GM04504 (cell line): ENCODE measurements at places on chromosomes 2 and 18.

- no peak for DNase-seq
Measured at GRCh38 chr2:68309426-68309825, 10.3 kb downstream of the CNRIP1 start.

- no peak for DNase-seq
Measured at GRCh38 chr2:147641651-147642050, 203.2 kb upstream of the ACVR2A start.

GRCh38 chr2:197838579-197838978 lies 34.2 kb downstream of the PLCL1 start:
- no peak for DNase-seq

DNA sequence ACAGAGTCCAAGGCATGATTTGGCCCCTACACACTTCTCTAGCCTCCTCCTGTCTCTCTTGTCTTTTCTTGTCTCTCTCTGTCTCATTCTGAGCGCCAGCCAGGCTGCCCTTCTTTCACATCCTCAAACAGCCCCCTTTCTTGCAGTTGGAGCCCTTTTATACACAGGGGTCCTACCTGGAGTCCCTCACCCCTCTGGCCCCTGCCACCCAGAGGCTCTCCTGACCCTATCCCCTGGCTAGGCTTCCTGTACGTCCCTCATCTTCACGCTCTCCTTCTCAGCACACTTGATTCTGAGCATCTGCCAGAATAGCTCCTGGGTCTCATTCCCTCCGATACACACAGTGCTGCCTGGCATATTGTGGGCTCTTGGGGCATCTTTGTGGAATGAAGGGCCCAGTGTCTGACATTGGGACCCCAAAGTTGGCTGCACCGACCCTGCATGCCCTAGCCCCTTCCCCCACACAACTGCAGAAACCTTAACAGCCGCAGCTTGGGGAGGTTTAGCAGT lies 261.9 kb downstream of the DYSF start:
- no peak for DNase-seq

DNA sequence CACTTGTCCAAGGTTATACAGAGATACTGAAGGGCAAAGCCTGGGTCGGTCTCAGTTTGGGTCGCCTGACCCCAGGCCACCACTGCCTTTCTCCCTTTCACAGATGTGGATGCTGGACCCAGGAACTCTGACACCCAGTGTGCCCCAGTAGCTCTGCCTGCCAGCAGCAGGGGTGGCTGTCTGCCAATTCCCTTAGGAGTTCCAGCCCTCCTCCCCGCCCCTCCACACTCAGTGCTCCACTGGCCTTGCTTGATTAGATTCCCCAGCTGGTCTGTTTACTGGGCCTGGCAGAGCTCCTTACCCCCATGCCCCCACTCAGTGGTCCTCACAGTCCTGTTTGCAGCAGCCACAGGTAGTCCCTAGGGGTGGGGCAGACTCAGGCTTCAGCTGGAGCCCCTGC lies 75.5 kb downstream of the NPAS2 start:
- DNase-seq = no peak

GRCh38 chr2:72864500-72864899 lies 22.7 kb upstream of the SPR start:
- peak; percentile 12 for DNase-seq

DNA sequence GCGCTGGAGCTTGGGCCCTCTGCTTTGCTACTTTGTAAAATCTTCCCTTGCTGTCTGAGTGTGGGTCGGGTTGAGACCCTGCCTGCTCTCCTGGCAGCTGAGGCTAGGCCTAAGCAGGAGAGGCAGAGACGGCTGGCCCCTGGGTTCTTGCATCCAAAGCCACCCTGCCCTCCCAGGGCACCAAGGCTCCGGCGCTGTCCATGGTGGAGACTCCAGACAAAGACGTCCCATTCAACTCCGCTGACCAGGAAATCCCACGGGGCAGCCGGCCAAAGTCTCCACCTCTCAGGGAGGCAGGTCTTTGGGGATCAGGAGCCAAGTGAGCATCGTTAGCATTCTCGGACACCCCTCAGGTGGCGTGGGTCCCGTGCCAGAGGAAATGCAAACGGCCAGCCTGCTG lies 2.6 kb upstream of the PRLH start:
- DNase-seq = no peak

- DNase-seq = no peak
Measured at GRCh38 chr2:54681416-54681815, 42.0 kb upstream of the EML6 start.

DNA sequence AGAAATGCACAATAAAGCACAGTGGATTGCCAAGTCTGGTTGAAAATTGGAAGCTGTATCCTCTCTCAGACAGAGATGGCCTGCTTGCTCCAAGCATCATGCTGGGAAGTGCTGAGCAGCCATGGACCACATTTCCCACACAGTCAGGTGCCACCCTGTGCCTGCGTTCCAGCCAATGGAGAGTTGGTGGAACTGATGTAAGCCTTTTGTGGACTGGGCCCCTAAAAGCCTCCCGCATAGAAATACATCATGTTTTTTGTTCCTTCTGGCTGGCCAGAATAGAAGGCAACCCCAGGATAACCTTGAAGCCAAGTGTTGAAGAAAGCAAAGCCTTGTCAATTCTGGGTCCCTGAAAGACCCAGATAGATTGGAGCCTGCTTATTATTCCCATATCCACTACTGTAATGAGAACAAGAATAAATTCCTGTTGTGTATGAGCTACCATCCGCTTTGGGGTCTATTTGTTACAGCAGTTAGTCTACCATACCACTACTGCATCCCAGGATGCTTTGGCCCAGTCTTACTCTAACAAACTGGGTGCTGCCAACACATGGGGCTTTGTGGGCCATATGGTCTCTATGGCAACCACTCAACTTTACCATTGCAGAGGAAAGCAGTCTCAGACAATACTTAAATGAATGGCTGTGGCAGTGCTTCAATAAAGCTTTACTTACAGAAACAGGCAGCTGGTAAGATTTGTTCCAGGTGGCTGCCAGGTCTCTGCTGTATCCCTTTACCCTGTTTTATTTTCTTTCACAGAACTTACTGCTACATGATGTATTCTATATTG lies 65.4 kb downstream of the POLE4 start:
- no peak for DNase-seq

DNA sequence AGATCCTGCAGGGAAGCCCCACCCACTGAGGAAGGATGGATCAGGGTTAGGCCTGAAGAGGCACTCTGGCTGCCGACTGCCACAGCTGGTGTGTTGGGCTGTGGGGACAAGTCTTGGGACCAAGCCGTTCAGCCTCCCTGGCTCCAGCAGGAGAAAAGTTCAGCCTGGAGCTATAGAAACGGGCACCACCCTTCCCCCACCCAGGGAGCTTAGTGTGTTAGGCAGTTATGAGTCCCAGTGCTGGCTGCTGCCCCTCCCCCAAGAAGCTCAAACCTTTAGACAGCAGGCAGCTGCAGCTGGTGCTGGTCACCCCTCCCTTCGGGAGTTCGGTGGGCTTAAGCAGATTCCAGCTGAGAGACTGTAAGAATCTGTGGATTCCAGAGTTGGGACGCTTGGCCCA lies 447.1 kb upstream of the HS6ST1 start:
- no peak for DNase-seq

- DNase-seq = no peak
Measured at GRCh38 chr2:393711-394696, 106.1 kb upstream of the ALKAL2 start.

DNA sequence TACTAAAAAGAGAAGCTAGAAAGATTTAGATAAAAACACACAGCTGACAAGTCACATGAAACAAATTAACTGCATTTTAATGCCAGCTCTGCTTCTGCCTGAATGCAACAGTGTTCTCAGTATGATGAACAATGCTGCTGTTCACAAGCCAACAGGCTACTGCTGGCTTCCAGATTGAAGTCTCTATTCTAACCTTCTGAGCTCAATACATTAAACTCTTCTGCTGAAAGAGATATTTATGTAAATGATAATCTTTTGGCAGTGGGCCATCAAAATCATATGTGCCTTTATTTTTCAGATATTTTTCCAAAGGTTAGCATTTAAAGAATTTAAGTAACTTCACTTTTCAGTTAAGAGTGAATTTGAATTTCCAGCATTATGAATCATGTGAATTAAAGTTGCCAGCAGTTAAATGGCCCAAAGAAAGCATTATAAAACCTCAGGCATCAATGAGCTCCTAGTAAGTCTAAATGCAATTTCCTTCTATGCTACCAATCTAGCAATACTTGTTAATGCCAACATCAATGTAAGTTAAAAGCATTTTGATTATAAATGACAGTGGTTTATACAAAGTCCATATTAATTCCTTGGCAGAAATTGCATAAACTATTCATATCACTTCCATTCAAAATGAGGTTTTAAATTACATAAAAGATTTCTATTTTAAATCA lies 72.4 kb downstream of the ID2 start:
- no peak for DNase-seq

DNA sequence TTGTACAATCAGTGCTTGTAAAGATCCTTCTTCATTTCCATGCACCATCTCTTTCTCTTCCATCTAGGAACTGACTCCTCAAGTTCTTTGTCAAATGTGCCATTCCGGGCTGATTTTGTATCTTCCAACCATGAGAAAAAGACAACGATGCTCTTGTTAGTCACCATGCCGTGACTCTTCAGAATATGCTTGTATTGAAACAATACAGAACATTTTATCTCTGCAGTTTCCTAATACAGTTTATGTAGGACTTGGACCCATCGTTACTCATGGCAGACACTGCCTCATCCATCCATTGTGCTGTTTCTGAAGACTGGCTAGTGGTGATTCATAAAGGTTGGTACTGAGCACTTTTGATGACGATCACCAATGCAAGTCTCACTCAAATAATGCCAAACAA lies 283.2 kb downstream of the KCNS3 start:
- DNase-seq = no peak

- DNase-seq = no peak
Measured at GRCh38 chr2:12412898-12413305, 303.8 kb upstream of the TRIB2 start.

- DNase-seq = peak; percentile 91
Measured at GRCh38 chr2:181258720-181259119, 198.5 kb upstream of the ITGA4 start.

GRCh38 chr2:191051825-191052778 lies 38.1 kb upstream of the STAT1 start:
- no peak for DNase-seq

GRCh38 chr2:224359569-224359968 lies 42.3 kb downstream of the FAM124B start:
- DNase-seq = no peak

- no peak for DNase-seq
Measured at GRCh38 chr2:205848601-205849000, 166.3 kb downstream of the NRP2 start.

DNA sequence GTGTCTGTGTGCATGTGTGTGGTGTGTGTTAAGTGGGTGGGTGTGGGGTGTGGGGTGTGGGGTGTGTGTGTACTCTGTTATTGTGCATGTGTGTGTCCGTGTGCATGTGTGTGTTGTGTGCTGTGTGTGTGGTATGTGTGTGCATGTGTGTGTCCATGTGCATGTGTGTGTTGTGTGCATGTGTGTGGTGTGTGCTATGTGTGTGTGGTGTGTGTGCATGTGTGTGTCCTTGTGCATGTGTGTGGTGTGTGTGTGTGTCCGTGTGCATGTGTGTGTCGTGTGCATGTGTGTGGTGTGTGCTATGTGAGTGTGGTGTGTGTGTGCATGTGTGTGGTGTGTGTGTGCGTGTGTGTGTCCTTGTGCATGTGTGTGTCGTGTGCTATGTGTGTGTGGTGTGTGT lies 6.9 kb upstream of the OTOS start:
- DNase-seq = no peak

DNA sequence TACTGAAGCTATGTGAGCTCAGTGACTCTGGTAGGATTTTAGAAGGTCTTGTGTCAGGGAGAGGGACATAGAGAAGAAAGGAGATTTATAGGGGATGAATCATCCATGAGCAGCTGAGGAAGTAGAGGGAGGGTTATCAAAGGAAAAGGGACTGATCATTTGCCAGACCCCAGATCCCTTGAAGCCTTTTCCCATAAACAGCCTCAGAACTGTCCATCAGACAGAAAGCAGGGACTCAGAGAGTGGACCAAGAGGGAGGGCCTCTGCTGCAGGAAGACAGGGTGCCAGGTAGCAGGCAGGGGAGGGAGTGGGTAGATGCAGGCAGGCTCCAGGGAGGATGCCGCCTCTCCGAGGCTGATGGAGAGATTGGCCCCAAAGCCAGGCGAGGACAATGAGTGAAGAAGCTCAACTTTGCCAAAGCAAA lies 133.9 kb downstream of the TNS1 start:
- peak; percentile 54 for DNase-seq

DNA sequence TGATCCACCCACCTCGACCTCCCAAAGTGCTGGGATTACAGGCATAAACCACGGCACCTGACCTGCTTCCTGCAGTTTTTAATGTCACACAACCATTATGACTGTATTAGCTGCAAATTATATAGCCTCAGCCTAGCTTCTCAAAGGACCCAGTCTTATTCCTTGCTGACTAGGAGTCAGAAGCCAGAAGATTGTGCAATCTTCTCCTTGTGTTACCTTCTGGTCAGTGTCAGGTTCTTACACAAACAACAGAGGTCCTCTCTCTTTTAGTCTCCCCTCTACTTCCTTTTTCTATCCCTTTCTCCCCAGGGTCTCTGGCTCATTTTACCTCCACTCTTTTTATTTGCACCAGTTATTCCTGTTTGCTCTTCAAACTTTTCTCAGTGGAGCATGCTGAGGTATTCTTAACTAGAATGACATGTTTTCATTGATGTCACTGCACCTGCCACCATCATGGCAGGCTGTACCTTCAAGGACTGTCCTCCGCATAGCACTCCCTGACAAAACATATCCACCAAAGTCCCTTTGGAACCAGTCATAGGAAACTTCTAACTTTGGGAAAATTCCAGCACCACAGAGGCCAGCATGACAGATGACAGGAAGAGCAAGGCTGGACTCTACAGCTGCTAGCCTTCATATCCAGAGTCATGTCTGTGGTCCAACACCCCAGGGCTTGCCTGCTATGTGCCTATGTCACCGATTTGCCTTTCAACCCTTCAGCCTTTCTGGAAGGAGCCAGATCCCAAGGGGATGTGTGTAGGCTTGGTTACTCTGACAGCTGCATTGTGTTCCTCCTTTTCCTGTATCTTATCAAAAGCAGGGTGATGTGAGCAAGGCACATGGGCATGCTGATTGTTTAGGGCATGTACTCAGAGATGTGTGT lies 45.2 kb upstream of the EPC2 start:
- DNase-seq = no peak

GRCh38 chr2:103792042-103792441 lies 1030.2 kb downstream of the TMEM182 start:
- no peak for DNase-seq

GRCh38 chr2:105917226-105917625 lies 172.5 kb downstream of the NCK2 start:
- no peak for DNase-seq

DNA sequence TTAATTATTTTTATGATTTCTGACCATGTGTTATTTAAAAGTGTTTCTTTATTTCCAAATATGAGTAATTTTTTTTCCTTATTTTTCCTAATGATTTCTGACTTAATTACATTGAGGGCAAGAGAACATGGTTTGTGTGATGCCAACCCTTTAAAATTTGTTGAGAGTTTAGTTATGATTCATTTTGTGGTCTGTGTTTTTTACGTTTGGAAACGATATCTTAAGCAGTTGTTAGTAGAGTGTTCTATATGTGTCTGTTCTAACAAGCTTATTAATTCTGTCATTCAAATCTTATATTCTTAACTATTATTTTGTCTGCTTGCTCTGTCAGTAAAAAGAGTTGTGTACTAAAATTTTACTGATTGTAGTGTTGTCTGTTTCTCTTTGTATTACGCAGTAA lies 15.0 kb downstream of the NAB1 start:
- DNase-seq = no peak
